ENCODE measurements at places on chromosomes 7 and 10.

GRCh38 chr7:11831736-11832495, at the start of gene THSD7A:
TSS of gene THSD7A (minus strand) at chr7:11832198. CDS start at chr7:11831946, 252 bp downstream.
- DNase-seq, result no peak

- no peak for DNase-seq
These were observed 51.2 kb upstream of the CDK13 start for GRCh38 chr7:39898867-39899266.

DNA sequence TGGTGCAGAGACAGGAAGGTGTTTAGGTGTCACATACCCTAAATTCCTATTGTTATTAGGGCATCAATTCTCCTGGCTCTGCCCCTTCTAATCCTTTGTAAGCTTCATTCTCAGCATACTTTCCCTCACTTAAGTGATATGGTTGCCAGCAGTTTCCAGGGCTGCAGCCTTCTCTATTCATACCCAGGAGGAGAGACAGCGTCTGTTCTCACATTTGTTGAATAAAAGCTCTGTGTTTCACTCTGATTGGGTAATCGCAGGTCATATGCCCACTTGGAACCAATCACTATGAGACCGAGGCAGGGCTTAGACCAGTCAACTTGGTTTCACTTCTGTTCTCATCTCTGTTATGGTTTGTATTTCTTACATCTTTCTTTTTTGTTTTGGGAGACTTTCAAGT, 109.6 kb upstream of the MTPN start:
- DNase-seq, result no peak

- DNase-seq, result no peak
These were observed 37.7 kb downstream of the PRSS2 start for GRCh38 chr7:142808461-142808801.

GRCh38 chr7:50595491-50596102, 30.4 kb upstream of the DDC start:
- no peak for DNase-seq

- no peak for DNase-seq
These were observed 72.5 kb downstream of the MICALL2 start for GRCh38 chr7:1386623-1387220.

GRCh38 chr7:133183042-133183794, 69.7 kb upstream of the EXOC4 start:
- DNase-seq, result no peak
